WERI-Rb-1 (cell line): ENCODE measurements at places on chromosomes 2 and 18.
A peak's percentile ranks its signal among the peaks of the same experiment; 100 is the strongest.

GRCh38 chr2:142130111-142131009, 456 bp downstream of the LRP1B start:
- peak; percentile 39 for DNase-seq

- DNase-seq: no peak
These were observed 38.9 kb upstream of the LDLRAD4 start for GRCh38 chr18:13179566-13180113.

GRCh38 chr2:219406861-219407230, 11.3 kb upstream of the DES start:
- no peak for DNase-seq

- DNase-seq: no peak
These were observed 7.6 kb upstream of the NFE2L2 start for GRCh38 chr2:177271981-177272666.

- DNase-seq: no peak
These were observed 13.7 kb upstream of the RMDN2 start for GRCh38 chr2:37911296-37911873.

DNA sequence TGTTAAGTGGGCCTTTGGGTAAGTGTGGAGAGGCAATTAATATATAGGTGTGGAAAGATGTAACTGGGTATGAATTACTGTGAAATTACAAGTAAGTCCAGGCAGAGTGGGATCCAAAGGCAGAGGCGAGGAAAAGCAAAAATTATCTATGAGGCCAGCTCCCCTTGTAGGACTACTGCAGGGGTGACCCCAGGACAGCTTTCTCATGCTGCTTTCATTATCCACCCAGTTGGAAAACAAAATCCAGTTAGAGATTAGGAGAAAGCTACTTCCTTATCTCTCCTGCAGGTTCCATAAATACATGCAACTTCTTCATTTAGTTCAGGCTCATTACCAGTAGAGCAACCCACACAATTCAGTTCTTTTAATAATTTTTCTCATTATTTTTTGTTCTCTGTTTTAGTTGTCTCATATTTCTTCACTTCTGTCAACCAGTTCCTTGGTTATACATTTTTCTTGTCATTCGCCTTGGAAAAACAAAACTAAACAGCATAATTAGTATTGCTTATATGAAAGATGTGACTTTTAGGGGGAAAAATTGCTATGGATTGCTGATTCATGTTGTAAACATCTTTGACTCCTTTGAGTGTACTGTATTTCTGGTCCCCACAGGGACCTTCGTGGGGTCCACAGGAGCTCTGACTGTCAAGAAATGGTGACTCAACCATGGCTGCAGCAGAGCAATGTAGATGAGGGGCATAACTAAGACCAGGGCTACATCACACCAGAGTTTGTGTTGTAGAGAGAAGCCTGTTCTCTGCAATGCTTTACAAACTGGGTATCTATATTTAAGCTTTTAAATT, 110.4 kb upstream of the PARD3B start:
- no peak for DNase-seq

DNA sequence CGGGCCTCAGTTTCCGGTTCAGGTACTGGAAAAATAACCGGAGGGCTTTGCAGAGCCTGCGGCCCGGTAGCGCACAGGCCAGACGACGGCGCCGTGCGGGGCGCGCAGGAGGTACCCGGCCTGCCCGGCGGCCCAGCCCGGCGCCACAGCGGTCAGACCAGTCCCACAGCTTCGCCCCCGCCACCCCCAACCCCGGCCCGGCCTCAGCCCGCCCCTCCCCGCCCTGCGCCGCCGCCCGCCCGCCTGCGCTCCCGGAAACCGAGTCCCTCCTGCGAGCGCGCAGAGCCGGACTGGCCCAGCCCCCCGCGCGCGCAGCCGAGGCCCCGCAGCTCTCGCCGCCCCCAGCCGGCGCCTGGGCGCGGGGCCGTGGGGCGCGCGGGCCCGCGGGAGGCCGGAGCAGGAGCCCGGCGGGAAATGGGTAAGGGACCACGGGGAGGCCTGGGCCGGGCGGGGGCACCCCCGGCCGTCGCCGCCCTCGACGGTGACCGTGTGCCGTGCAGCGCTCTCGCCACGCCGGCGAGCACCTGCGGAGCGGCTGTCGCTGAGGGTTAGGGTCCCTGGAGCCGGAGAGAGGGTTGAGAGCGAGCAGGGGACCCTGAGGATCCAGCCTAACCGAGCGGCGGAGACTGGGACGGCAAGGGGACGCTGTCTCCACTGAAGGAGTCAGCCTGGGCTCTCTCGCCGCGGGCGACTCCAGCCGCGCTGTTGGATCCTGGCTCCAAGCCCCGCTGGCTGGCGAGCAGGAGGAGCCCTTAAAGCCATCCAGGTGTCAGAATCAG, 16.5 kb upstream of the PSD4 start:
- DNase-seq: no peak

DNA sequence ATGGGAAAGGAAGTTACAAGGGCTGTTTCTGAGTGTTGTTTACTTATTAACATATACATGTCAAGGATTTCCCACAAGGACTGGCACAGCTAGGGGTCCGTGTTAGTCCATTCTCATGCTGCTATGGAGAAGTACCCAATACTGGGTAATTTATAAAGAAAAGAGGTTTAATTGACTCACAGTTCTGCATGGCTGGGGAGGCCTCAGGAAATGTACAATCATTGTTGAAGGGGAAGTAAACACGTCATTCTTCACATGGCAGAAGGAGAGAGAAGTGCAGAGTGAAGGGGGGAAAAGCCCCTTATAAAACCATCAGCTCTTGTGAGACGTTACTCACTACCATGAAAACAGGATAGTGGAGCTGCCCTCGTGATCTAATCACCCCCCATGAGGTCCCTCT, 128.9 kb upstream of the CELF4 start:
- no peak for DNase-seq

- no peak for DNase-seq
These were observed 117.8 kb downstream of the ACKR3 start for GRCh38 chr2:236687296-236687965.

DNA sequence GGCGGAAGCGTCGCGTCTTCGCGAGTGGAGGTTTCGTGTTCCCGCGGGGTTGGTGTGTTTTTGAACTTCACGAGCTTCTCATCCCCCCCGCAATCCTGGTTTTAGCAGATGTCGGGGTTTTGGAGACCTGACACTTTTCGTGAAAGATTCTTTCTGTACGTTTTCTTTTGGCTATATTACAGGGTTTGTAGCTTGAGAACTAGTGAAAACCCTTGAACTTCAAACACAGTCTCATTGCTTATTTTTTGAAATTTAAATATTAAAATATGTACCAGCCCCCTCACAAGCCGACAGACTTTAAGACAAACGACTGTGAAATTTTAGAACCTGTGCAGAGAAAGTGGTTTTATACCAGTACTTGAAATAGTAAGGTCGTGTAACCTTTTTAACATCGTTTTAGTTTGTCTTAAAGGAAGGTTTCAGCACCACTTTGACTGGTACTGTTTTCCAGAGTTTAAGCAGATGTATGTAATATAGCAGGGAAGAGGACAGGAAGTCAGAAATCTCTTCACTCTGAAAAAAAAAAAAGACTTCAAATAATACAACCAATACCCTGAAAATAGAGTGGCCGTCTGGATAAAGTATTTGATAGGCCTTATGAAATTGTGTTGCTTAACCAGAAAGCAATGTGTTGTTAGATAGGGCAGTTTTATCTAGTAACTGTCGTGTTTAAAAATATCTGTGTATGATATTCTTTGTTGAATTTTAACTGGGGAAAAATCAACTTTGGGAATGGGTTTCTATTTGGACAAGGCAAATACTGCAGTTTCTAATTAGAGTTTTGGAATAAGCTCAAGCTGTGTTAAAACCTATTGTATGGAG, 1.4 kb downstream of the SPATS2L start:
- DNase-seq: no peak

DNA sequence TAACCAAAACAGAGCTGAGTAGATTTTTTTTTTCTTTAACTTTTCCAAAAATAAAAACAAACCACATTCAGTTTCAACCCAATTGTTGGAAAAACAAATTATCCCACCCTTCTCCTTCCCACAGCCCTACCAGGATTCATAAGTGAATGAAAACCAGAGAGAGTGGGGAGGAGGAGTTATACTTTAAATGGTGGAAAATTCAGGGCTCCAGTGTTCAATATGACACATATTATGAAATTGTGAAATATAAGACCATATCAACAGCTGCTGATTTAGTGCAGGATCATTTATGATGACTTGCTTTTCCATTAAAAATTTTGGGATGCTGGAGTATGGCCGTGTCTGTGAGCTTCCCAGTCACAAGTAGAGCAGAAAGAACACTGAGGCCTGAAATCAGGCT, 26.7 kb downstream of the COLEC12 start:
- no peak for DNase-seq

GRCh38 chr2:61017003-61017555, 441 bp upstream of the PEX13 start:
- DNase-seq: peak; percentile 87

- no peak for DNase-seq
These were observed 239.1 kb downstream of the SEPTIN10 start for GRCh38 chr2:109374548-109375130.

DNA sequence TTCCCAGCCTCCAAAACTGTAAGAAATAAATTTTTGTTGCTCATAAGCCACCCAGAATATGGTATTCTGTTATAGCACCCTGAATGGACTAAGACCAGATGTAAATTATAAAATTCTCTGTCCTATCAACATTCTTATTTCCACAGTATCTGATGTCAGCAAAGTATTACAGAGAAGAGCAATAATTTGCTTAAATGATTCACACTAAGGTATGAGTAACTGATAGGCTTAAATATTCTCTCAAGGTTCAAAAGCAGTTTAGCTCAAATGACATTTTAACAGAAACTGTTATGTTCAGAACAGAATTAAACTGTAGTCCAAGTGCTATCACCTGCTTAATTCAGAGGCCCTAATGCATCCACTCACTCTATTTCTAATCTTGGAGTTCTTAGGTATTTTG, 12.8 kb downstream of the SESTD1 start:
- DNase-seq: no peak

GRCh38 chr2:219458996-219459395, 24.4 kb downstream of the SPEG start:
- no peak for DNase-seq

- DNase-seq: no peak
These were observed 246.7 kb downstream of the DLGAP1 start for GRCh38 chr18:4208366-4208765.

- DNase-seq: no peak
These were observed 120.3 kb downstream of the RDH14 start for GRCh38 chr2:18440141-18440661.
